ENCODE measurements at places on chromosomes 6 and 20. TPM values are rescaled to one million over a fixed set of nuclear protein-coding genes. Genes with fewer than 3 reads are reported as not detected.

GMNN gene
- 4.4 TPM for total RNA-seq

CDK19 gene
- 17.8 TPM for total RNA-seq

PEDS1 gene
- 20.2 TPM for total RNA-seq

SLC22A7 gene
- total RNA-seq: not detected

SLC16A10 gene
- 0.95 TPM for total RNA-seq

DPPA5 gene
- total RNA-seq: not detected

CST7 gene
- 3.5 TPM for total RNA-seq

PAK5 gene
- 0.14 TPM for total RNA-seq

JPH2 gene
- 128 TPM for total RNA-seq

GRCh38 chr20:51500936-51501335, 41.6 kb downstream of the NFATC2 start:
- peaks cover 8% of the 10 kb centered on the region for H3K4me1 ChIP-seq
- H3K27me3 ChIP-seq: no peaks in the 10 kb centered on the region
- H3K36me3 ChIP-seq: no peaks in the 10 kb centered on the region
- no peak overlapping the region for H3K4me3 ChIP-seq
- DNase-seq: no peak

DNA sequence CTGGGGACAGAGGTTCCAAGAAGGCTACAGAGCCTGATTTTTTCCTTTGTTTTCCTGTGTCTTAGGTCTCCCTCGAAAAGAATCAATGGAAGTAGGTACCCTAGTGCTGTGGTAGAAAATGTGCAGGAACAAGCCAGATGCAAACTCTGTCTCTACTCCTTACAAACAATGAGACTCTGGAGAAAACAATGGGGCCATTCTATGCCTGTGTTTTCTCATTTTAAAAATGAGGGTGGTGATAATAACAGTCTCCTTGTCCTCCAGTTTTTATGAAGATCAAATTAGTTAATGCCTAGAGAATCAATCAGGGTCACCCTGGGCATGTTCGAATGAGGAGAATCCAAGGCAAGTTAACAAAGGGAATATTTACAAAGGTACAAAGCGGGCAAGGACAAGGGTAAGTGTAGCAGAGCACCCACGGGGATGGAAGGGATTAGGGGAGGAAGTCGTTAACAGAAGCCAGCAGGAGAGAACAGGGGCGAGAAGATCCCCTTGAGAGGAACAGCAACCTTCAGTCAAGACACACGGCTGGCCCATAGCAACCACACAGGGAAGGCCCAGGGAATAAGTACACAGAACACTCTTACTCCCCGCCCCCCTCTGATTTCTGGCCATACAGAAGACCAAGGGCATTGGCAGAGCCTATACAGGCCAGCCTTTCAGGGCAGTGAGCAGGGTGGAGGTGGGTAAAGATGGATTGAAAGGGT, 342.8 kb downstream of the PTPRT start:
- no peak overlapping the region for H3K4me3 ChIP-seq
- H3K27me3 ChIP-seq: no peaks in the 10 kb centered on the region
- DNase-seq: no peak
- no peaks in the 10 kb centered on the region for H3K36me3 ChIP-seq
- H3K4me1 ChIP-seq: no peaks in the 10 kb centered on the region

DNA sequence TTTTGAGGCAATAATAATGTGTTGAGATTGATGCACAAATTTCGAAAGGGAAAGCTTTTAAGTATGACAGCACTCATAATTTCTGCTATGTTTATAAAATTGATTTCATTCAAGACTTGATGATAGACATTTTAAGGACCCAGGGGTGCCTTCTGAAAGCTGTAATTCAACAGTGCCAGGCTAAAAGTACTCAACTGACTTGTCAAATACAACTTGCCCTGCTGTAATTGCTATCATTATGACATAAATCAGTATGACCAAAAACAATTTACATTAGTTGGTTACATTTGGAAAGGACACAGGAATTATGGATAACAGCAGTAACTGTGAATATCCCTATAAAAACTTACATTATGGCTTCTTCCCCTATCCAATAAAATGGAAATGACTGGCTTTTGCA, 178.9 kb downstream of the MMUT start:
- H3K27ac ChIP-seq: no peak overlapping the region
- H3K4me3 ChIP-seq: no peak overlapping the region
- no peaks in the 10 kb centered on the region for H3K4me1 ChIP-seq
- DNase-seq: no peak
- no peaks in the 10 kb centered on the region for H3K27me3 ChIP-seq
- no peaks in the 10 kb centered on the region for H3K36me3 ChIP-seq

GRCh38 chr6:148629181-148629580, 117.6 kb upstream of the UST start:
- peak overlapping the region; percentile 45 for H3K27ac ChIP-seq
- H3K36me3 ChIP-seq: no peaks in the 10 kb centered on the region
- H3K4me3 ChIP-seq: no peak overlapping the region

DNA sequence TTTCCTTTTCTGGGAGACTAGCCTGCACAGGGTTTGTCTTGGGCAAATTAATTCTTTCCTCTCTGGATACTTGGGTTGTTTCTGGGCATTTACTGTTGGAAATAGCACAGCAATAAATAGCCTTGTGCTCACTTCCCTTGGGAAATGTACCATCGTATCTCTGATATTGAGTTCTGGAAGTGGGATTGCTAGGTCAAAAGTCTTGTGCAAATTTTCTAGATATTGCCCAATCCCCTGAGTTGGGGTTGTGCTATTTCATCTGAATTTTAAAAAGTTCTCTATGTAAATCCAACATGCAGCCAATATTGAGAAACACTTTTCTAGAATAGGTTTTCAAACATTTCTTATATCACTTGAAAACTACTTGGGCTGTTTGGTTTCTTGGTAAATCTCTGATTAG, 64.0 kb upstream of the ELOVL5 start:
- no peak overlapping the region for H3K27ac ChIP-seq
- H3K4me1 ChIP-seq: no peaks in the 10 kb centered on the region
- no peaks in the 10 kb centered on the region for H3K27me3 ChIP-seq

DNA sequence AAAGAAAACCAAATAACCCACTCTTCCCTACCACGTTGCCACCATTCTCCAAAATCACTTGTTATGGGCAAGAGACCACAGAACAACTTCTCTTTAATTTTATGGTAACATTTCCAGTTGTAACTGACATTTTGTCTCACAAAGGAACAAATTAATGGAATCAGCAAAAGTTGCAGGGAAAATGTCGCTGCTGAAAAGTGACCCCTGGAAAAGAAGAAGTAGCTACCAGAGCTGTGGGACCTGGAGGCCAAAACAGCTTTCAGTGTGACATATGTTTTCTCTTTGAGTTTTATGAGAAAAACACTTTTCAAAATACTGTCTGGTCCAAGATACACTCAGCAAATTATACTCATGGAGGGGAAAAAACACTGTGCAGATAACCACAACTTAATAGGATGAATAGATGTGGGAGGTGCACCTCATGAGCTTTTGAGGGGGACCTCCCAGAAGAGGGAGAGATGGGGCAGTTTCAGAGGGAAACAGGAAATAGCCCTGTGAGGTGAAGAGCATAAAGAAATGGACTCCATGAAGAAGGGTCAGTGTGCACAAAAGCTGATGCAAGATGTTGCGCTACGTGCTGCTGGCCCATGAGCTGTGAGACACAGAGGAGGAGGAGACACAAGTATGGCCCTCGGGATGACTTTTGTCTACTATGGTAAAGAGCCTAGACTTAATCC, 87.3 kb downstream of the DTNBP1 start:
- H3K4me3 ChIP-seq: no peak overlapping the region
- H3K27ac ChIP-seq: no peak overlapping the region
- H3K4me1 ChIP-seq: peaks cover 17% of the 10 kb centered on the region
- no peak for DNase-seq
- H3K36me3 ChIP-seq: no peaks in the 10 kb centered on the region
- H3K27me3 ChIP-seq: no peaks in the 10 kb centered on the region

DNA sequence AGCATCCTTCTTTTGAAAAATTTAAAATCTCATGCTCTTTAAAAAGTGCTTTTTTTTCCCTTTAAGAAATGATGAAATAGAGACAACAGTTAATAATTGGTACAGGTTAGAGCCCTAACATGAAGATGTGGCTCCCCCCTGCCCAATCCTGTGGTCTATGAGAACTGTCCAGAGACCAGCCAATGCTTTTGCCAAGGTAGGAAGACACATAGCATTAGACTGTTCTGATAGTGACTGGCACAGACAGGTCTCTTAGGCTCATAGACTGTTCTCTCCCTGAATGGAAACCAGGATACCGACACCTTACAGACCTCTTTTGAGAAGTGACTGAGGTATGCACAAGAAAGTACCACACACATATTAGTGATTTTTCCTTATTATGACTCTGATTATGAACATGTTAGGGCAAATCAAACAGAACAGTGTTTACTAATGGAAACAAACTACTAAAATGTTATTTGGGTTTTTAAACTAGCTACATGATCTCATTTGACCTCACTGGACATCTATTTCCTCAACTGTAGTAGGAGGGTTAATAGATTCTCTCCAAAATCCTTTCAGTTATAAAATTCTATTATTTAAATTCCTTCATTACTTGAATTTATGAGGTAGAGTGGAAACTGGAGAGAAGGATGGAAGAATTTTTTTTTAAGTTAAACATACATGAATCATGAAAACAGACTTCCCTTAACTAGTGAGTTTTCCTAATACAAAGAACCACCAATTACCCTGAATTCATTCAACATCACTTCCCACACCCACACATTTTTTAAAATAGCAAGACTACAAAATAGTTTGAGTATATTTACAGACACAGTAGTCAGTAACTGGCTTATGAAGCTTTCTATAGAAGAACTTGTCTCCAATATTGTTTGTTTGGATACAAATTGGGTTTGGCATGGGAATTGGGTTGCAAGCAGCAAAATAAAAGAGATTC, 120.4 kb downstream of the OGFRL1 start:
- no peaks in the 10 kb centered on the region for H3K27me3 ChIP-seq
- no peaks in the 10 kb centered on the region for H3K36me3 ChIP-seq
- no peak overlapping the region for H3K27ac ChIP-seq
- H3K4me3 ChIP-seq: no peak overlapping the region
- no peaks in the 10 kb centered on the region for H3K4me1 ChIP-seq

GRCh38 chr6:145534989-145535388, 200.3 kb downstream of the EPM2A start:
- H3K36me3 ChIP-seq: no peaks in the 10 kb centered on the region
- no peaks in the 10 kb centered on the region for H3K27me3 ChIP-seq
- no peak overlapping the region for H3K4me3 ChIP-seq
- no peak for DNase-seq
- H3K27ac ChIP-seq: no peak overlapping the region
- H3K4me1 ChIP-seq: no peaks in the 10 kb centered on the region

- H3K27ac ChIP-seq: no peak overlapping the region
- DNase-seq: no peak
- no peak overlapping the region for H3K4me3 ChIP-seq
- H3K4me1 ChIP-seq: no peaks in the 10 kb centered on the region
These were observed 188.6 kb downstream of the SYNDIG1 start for GRCh38 chr20:24657878-24658620.

DNA sequence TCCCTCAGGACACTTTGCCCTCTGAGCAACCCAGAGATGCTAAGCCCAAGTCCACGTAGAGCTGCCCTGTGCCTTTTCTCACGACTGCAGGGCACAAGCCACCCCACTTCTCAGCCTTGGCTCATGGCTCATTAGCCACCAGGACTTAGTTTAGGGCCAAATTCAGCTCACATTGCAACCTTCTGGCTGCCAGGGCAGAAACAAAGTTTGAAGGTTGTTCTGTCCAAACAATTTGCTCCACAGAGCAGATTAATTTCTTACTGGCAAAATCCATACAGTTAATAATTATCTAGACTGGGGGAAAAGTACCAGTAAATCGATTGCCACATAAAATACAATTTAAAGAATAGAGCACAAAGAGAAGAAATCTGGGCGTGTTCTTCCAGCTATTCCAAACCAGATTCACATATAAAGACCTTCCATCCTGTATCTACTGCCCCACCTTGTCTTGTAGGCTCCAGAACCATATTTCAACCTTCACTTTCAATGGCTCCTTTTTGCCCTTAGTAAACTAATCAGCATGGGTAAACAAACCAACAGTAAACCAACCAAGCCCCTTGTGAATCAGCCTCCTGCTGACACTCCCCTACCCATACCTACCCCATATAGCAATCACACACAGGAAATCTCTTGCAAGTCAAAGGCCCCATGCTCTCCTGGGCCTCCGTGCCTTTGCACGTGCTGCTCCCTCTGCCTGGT, 101.9 kb downstream of the QRSL1 start:
- no peak overlapping the region for H3K4me3 ChIP-seq
- no peaks in the 10 kb centered on the region for H3K4me1 ChIP-seq
- H3K27me3 ChIP-seq: no peaks in the 10 kb centered on the region
- no peaks in the 10 kb centered on the region for H3K36me3 ChIP-seq

- no peaks in the 10 kb centered on the region for H3K27me3 ChIP-seq
- no peaks in the 10 kb centered on the region for H3K4me1 ChIP-seq
- H3K36me3 ChIP-seq: no peaks in the 10 kb centered on the region
- H3K4me3 ChIP-seq: no peak overlapping the region
- DNase-seq: no peak
- no peak overlapping the region for H3K27ac ChIP-seq
These were observed 80.0 kb downstream of the AKAP7 start for GRCh38 chr6:131215219-131215618.

- DNase-seq: no peak
- H3K27me3 ChIP-seq: no peaks in the 10 kb centered on the region
- no peak overlapping the region for H3K4me3 ChIP-seq
- H3K4me1 ChIP-seq: peaks cover 65% of the 10 kb centered on the region
These were observed 14.8 kb upstream of the FAM83C start for GRCh38 chr20:35306931-35307517.

DNA sequence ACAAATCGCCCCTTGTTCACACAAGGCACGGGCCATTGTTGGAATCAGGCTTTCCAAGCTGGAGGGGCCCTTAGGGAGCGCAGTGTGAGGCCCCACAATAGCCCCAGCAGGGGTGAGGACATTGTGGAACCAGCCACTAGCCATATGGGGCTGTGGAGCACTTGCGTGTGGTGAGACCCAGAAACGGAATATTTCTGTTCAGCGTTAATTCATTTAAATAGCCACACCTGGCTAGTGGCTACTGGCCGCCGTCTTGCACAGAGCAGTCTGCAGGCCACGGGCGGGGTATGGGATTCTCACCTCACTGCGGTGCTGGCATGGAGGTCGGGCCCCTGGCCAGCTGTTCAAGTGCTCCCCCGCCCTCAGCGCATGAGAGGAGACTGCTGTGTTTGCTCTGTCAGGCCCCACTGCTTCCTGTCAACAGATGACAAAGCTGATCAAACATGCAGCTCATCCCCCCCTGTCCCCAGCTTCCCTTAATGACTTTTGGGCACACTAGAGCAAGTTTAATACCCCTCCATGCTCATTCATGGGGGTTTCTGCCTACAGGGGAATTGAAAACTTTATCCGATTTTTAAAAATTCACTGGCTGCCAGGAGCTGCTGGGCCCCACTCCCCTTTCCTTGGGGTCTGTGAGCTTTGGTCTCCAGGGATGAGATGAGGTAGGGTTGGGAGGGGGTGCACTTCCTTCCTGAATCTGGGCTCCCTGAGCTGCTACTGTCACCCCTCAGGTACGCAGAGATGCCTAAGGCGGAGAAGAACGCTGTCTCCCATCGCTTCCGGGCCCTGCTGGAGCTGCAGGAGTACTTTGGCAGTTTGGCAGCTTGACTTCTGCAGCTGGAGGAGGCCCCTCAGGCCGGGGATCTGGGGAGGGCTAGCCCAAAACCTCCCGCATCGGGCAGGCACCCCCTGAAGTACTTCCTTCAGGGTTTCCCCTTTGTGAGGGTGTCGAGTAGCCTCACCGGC, 13.6 kb downstream of the ITPA start:
- H3K36me3 ChIP-seq: peaks cover 5% of the 10 kb centered on the region
- DNase-seq: no peak
- no peak overlapping the region for H3K4me3 ChIP-seq
- peaks cover 6% of the 10 kb centered on the region for H3K4me1 ChIP-seq

- H3K27ac ChIP-seq: peak overlapping the region; percentile 43
- no peaks in the 10 kb centered on the region for H3K36me3 ChIP-seq
- no peak for DNase-seq
- no peaks in the 10 kb centered on the region for H3K27me3 ChIP-seq
- H3K4me3 ChIP-seq: no peak overlapping the region
- peaks cover 47% of the 10 kb centered on the region for H3K4me1 ChIP-seq
These were observed 10.5 kb upstream of the FAM83C start for GRCh38 chr20:35302421-35303335.
